EL (cell line): ENCODE measurements at places on chromosomes 6 and 20.

- peak; percentile 47 for DNase-seq
These were observed 671 bp downstream of the TAPBP start for GRCh38 chr6:33313105-33313708.

DNA sequence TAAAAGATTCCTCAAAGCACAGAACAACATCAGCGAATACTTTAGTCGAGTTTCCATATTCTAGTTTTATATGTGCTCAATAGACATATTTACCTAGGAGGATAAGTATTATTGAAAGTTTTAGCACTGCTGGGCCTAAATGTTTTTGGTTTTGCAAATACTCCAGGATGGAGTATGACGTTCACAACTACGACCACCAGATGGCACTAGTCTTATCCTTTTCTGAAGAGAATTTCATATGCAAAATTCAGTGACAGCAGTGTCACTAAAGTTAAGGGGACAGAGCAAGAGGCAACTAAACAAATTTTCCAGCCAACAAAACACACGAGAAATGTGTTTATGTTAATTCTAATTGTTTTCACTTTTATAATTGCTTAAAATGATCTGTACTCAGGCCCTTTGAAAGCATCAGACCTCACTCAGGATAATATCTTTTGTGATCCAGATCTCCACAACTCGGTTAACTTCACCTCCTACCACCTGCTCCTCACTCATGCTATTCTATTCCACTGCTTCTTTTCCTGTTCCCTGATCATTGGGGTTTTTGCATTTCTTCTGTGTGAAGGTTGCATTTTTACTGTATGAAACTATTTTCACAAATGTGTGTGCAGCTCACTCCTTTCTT, 220.8 kb downstream of the TRDN start:
- DNase-seq = peak; percentile 31

- DNase-seq = no peak
These were observed 82.7 kb downstream of the SAMD3 start for GRCh38 chr6:130140084-130140483.

DNA sequence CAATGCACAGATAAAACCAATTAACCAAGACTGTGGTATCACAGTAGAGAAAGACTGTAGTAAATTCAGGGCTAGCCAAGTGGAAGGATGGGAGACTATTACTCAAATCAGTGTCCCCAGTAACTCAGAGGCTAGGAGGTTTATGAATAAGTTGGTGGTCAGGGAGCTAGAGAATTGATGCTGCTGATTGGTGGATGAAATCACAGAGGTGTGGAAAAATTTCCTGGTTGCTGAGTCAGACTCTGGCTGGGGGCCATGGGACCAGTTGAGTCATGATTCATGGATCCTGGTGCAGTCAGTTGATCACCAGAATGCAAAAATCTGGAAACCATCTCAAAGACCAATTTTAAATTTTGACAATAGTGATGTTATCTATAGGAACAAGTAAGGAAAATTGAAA, 555.9 kb downstream of the C6orf118 start:
- no peak for DNase-seq

DNA sequence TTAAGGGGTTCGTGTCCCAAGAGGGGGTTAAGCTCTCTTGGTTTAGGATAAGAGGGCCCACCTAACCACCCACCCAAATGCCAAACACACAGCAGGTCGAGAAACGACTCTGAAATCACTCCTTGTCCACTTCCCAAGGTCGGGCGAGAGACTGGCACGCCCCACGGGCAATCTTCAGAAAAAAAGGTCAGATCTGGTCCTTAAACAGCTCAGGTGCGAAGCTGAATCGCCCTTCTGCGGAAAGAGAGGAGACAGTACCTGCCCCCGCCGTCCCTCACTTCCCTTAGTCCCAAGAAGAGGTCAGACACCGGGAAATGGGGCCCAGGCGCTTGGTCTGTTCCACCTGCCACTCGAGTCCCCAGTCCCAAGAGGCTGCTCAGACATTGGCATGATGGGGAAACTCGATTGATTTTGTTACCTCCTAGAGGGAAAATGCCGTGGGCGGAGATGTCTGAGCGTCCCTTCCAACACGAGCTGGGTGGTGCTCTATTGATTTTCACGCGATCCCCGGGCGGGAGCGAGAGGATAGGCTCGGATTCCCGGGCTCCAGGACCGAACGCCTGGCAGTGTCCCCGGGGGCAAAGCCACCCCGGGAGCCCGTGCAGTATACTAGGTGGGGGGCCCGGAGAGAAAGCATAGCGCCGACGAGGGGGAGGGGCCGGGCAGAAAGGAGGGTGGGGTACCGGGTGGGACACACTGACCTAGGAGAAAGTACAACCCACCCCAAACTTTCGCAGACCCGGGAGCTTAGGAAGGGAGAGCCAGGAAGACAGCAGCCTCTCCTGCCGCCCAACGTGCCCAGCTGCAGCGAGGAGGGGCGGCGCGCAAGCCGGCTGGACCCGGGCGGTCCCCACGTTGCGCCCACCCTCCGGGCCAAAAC, 1.1 kb upstream of the SAMD5 start:
- DNase-seq = peak; percentile 25

DNA sequence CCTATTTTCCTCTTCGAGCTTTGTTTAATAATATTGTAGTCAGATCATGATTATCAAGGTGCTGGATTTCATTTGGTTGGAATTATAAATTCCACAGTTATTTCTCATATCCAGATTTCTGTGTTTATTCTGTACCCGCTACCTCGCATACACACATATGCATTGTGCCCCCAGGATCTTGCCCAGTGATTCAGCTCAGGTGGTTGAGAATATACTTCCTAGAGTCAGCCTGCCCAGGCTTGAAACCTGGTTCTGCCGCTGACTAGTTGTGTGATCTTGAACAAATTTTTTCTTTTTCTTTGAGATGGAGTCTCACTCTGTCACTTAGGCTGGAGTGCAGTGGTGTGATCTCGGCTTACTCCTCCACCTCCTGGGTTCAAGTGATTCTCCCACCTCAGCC, 14.7 kb downstream of the GINM1 start:
- no peak for DNase-seq

- peak; percentile 82 for DNase-seq
These were observed 5.1 kb upstream of the FAM50B start for GRCh38 chr6:3844097-3844463.

DNA sequence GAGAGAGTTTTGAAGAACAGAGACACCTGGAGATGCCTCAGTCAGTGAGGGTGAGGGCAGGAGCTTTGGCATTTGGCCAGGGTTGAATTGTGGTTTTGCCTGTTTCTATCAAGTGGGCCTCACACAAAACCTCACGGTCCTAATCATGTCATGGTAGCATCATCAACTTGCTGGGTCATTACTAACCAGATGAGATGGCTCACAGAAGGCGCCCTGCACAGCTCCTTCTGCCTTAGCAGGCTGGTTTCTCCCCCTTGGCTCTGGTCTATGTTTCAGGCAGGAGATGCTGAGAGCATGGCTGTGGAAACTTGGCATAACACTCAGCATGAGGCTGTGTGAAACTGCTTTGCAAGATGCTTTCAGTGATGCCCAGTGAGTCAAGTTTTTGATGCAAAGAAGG, 99.3 kb downstream of the LRRC1 start:
- peak; percentile 38 for DNase-seq

DNA sequence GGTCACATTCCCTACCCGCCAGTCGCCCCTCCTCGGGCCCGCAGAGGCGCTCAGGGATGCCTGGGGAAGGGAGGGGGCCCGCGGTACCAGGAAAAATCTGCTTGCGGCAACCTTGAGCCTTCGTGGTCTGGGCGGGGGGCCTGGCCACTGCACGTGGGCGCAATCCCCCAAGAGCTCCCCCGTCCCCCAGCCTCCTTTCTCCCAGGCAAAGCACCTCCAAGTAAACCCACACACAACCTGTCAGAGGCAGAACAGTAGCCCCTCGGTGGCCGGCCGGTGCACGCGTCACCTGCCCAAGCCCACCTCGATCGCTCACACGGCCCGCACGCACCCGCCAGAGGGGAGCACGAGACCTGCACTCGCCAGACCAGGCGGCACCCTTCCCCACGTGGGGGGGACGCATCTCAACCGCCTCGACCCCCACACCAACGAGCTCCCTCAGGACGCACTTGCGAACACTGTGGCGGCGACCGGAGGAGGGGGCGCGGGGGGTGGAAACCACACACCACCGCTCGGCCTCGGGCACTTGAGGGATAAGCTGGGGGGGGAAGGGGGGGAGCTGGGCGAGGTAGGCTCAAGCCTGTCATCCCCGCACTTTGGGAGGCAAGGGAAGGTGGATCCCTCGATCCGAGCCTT, 1955.7 kb upstream of the DEFB115 start:
- no peak for DNase-seq

GRCh38 chr6:1597924-1598323, 11.8 kb upstream of the FOXC1 start:
- DNase-seq = peak; percentile 35

- DNase-seq = no peak
These were observed at the start of gene HLA-G for GRCh38 chr6:29827579-29828470. Gene HLA-G, plus strand, starts transcription at chr6:29827825. Its CDS starts 20 bp downstream, at chr6:29827845.

- peak; percentile 65 for DNase-seq
These were observed 71.7 kb downstream of the RCAN2 start for GRCh38 chr6:46419576-46420002.

- DNase-seq = no peak
These were observed 33.6 kb downstream of the FAM209B start for GRCh38 chr20:56566621-56567020.

DNA sequence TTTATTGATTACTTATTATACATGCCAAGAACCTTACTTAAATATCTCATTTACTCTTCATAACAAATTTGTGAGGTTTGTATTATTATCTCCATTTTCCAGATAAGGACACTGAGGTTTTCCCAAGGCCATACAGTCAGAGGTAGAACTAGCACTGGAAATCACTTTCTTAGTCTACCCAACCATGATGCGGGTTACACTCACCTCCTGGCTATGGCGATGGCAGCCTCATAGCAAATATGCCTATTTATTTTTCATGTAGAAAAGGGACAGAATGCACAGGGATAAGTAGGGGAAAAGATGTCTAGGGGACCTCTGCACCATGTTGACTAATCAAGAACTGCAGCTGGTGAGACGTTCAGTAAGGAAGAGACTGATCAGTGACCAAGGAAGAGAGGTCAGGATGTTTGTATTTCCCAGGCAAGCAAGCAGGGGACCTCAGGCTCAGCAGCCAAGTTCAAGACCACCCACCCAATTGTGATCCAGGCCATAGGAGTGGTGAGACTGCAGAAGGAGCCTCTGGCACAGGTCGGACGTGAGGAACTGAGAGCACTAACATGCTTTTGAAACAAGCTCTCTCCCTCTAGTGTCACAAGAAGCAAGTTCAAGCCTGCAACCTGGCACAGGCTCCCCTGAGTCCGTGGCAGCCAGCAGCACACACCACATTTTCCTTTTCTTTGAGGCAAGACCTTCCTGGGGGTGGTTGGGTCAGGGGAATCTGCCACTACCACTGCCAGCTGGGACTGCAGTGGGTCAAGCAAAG, 97.8 kb downstream of the GMPR start:
- DNase-seq = no peak

GRCh38 chr20:17995967-17996819, 27.4 kb downstream of the MGME1 start:
- DNase-seq = peak; percentile 67

DNA sequence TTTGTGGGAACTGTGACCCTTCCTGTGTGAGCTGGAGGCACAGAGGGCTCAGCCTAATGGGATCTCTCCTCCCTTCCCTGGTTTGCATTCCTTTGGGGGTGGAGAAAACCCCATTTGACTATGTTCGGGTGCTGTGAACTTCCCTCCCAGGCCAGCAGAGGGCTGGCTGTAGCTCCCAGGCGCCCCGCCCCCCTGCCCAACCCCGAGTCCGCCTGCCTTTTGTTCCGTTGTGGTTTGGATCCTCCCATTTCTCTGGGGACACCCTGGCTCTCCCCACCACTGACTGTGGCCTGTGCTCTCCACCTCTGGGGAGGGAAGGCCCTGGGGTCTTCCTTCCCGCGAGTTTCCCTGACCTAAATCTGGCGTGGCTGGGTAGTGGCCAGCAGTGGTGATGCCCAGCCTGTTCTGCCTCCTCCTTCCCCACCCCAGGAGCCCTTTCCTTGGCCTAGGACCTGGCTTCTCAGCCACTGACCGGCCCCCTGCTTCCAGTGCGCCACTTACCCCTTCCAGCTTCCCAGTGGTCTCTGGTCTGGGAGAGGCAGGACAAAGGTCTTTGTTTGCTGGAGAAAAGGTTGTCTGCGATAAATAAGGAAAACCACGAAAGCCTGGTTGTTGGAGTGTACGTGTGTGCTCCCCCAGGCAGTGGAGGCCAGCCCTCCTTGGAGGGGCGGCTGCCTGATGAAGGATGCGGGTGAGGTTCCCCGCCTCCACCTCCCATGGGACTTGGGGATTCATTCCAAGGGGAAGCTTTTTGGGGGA, 4.9 kb downstream of the VEGFA start:
- DNase-seq = peak; percentile 85

- DNase-seq = no peak
These were observed 6.5 kb upstream of the UCKL1 start for GRCh38 chr20:63962426-63963347.

DNA sequence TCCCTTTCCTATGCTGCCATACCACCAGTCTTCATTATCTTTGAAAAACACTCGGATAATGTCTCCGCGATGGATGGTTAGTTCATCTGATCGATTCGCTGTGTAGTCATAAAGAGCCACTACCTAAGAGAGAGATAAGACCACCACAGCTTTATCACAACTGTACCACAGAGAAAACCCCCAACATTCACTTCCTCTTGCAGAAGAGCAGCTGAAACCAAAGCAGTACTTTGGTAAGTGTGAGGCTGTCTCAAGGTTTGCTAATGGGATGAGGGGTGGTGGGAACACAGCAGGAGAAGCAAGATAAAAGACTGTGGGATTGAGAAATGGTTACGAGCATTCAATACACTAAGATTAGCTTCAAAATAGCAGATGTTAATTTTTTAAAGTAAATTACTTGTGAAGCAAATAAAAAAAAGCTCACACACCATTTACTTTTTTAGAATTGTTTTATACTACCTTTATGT, 142.1 kb downstream of the MYB start:
- no peak for DNase-seq

GRCh38 chr6:49549691-49550491, 577 bp upstream of the C6orf141 start:
- no peak for DNase-seq

- DNase-seq = no peak
These were observed 4.6 kb downstream of the SDC4 start for GRCh38 chr20:45343532-45344167.

- no peak for DNase-seq
These were observed 293.5 kb downstream of the LRFN2 start for GRCh38 chr6:40293460-40294185.

DNA sequence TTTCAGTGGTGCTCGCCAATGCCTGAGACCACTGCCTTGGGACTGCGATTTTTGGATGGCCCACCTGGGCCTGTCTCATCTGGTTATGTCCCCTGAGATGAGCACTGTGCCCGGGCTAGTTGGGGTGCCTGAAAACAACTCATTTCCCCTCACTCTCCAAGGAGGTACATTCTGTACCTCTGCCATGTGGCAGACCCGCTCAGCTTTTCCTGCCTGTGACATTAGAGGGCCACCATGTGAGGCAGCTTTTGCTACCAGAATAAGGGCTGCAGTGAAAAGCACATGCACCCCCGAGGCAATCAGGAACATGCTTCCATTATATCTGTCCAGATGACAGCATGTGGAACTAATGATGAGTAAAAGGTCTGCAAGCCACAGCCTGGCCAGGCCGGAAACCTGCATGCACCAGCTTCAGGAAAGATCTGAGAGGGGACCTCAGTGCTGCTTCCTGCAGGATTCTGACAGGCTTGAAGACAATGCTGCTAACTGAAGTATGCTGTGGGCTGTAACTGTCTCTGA, 11.3 kb upstream of the SRSF6 start:
- DNase-seq = peak; percentile 57
